Left lung (tissue), 14 donors: ENCODE measurements at places on chromosomes 11 and 22. TPM values are rescaled to one million over a fixed set of nuclear protein-coding genes. Genes with fewer than 3 reads are reported as not detected.

DNA sequence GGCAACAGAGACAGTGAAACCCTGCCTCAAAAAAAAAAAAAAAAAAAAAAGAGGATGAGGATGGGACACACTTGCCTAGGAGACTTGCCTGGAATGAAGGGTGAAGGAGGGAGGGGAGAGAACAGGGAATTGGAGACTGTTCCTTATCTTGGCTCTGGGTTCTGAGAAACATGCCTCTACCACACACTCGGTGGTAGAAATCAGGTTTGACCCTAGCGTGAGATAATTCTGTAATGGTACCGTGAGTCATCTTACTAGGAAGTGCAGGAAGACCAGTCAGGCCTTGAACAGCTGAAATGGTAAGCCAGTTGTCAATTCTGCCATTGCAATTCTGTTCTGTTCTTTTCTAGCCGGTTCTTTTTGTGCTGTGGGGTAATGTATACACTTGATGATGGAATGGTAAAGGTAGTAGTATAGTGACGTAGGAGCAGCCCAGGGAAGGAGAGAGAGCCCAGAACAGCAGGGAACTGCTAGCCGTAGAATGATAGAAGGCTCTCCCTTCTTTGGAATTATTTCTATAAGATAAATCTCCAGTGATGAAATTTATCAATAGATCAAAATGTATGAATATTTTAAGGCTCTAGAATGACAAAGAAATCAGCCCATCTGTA is 3.9 kb upstream of the AMBRA1 start:
- no peak for DNase-seq

GRCh38 chr22:45673482-45674175 is 2.0 kb downstream of the ATXN10 start:
- DNase-seq, result no peak

- DNase-seq, result no peak
These were observed 11.4 kb downstream of the SHANK3 start for GRCh38 chr22:50683994-50684371.

The ACTN3 gene
- not detected for polyA plus RNA-seq

The CDPF1 gene
- polyA plus RNA-seq, result 11.5 TPM

The MIF gene
- 276 TPM for polyA plus RNA-seq
